CD4-positive, alpha-beta T cell treated with Interleukin-17A for 4 hours (primary cell): ENCODE measurements at places on chromosomes 4 and X.

GRCh38 chrX:103442536-103442901 lies 66.2 kb downstream of the BEX3 start:
- no peak for DNase-seq

DNA sequence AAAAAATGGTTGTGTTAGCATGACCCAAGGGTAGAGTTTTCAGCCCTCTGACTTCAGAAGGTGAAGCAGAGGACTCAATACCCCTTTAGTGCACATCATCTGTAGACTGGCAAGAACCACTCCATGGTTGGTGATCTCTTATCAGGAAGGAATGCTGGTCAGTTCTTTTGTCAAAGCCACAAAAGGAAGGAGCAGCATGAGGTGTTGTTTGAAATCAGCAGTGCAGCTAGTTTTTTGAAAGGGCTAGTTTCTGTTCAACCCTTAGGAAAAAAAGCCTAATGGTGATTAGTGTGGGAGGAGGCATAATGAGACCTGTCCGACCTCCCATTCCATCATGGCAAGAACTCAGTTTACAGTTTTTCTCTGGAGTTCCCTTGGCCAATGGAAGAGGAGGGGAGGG lies 362.0 kb upstream of the CT83 start:
- DNase-seq, result no peak

- DNase-seq, result no peak
These were observed 166.7 kb upstream of the SH3RF1 start for GRCh38 chr4:169437299-169438047.

- DNase-seq, result no peak
These were observed 201.3 kb upstream of the CPEB2 start for GRCh38 chr4:14800977-14801376.

DNA sequence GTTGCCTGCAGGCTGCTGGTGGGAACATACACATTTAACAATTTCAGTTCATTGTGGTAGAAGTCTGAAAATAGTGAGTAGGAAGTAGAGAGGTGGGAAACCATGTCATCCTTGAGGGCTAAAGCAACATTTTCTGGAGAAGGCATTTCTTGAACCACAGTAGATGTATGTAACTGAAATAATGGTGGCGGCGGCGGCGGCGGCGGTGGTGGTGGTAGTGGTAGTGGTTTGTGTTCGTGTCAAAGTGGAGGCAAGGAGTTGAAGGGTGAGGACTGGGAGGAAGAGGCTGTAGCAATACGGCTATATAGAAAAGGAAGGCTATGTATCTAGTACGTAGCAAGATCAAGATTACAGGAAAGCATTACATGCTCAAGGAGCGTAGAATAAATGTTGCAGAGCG lies 1381.6 kb upstream of the TENM3 start:
- no peak for DNase-seq

GRCh38 chr4:81213671-81214070 lies 1.4 kb downstream of the PRKG2 start:
- DNase-seq, result no peak
